ENCODE measurements at places on chromosomes 6 and 20. TPM values are rescaled to one million over a fixed set of nuclear protein-coding genes. Genes with fewer than 3 reads are reported as not detected.

MED23 gene
- total RNA-seq = 26.5 TPM

PPT2 gene
- 19.9 TPM for total RNA-seq

SLC44A4 gene
- total RNA-seq = 988 TPM

RAB5IF gene
- 165 TPM for total RNA-seq

SLC2A10 gene
- total RNA-seq = 29.6 TPM

IFT52 gene
- 19.2 TPM for total RNA-seq

DLL1 gene
- 26.6 TPM for total RNA-seq

NFS1 gene
- 31.5 TPM for total RNA-seq

CPXM1 gene
- 0.24 TPM for total RNA-seq

SRC gene
- total RNA-seq = 117 TPM

HECA gene
- total RNA-seq = 42.1 TPM

BPI gene
- total RNA-seq = not detected

GRCh38 chr6:35302604-35303241, 5.1 kb downstream of the DEF6 start:
- peak; percentile 84 for DNase-seq

DNA sequence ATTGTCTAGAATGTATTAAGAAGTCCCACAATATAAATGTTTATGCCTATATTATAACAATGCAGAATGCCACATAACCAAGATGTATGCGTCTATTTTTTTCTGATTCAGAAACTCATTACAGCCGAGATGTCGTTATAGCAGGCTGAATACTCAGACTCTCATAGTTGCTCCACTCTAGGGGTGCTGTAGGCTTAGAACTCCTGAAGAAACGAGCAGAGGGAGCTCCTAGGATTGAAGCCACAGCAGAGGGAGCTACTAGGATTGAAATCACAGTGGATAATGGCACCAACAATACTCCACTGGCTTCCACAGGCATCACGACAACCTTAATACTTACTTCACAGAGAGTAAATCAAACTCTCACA, 208.9 kb downstream of the KIF16B start:
- no peak for DNase-seq

DNA sequence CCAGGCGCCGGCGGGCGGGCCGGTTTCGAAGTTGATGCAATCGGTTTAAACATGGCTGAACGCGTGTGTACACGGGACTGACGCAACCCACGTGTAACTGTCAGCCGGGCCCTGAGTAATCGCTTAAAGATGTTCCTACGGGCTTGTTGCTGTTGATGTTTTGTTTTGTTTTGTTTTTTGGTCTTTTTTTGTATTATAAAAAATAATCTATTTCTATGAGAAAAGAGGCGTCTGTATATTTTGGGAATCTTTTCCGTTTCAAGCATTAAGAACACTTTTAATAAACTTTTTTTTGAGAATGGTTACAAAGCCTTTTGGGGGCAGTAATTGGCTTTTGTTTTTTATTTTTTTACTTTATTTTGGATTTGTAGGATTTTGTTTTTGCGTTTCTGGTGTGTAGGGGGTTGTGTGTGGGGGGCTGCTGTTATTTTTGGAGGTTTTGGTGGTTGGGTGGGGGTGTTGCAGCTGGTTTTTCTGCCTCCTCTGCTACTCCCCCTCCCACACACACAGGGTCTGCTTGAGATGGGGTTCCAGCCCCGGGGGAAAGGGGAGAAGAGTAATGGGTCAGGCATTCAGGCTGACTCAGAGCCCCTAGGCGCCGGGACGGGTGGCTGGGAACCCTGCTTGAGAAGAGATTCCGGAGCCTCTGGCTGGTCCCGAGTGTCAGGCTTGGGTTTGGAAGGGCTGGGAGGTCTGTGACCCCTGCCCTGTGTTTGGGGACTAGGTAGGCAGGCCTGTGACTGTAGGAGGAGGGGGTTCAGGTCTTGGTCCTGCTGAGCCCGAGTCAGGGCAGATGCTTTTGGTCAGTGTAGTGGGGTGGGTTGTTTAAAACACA, 2.0 kb downstream of the CEBPB start:
- peak; percentile 89 for DNase-seq

DNA sequence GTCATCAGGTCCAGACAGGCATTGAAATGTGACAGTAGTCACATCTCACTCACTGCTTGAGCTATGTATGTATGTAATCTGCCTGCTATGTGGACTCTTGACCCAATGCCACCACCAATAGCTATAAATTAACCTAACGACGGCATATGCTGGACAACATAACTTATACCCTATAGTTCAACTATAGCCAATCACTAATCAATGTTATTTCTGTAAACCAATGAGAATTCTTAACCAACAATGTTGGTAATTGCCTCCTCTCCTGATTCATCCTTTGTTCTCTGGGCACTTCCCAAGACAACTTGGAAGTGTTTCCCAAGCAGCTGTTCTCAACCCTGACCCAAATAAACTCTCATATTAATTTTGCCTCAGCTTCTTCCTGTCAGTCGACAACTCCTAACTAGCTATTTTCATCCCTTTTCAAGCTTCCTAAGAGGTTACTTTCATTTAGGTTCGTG, 24.1 kb upstream of the SERPINB1 start:
- no peak for DNase-seq

- no peak for DNase-seq
Measured at GRCh38 chr20:46299078-46299477, 9.2 kb downstream of the CDH22 start.

DNA sequence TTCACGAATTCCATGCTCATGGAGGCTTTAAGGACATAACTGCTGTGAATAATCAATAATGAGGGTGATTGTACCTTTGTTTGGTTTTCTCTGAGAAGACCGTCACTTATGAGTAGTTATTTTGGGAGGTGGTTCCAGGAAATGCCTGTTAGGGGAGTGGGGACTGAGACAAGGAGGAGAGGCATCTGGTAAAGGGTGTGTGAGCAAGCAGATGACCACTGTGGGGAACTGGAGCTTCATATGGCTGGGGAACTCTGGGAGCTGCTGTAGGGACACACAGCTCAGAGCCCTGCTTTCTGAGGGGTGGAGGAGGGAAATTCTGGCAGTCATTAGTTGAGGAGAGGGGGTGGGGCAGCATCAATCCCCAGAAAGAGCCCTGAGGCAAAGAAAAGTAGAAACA, 71.3 kb upstream of the TINAG start:
- no peak for DNase-seq

GRCh38 chr6:166467436-166468000, 84.8 kb upstream of the MPC1 start:
- no peak for DNase-seq

DNA sequence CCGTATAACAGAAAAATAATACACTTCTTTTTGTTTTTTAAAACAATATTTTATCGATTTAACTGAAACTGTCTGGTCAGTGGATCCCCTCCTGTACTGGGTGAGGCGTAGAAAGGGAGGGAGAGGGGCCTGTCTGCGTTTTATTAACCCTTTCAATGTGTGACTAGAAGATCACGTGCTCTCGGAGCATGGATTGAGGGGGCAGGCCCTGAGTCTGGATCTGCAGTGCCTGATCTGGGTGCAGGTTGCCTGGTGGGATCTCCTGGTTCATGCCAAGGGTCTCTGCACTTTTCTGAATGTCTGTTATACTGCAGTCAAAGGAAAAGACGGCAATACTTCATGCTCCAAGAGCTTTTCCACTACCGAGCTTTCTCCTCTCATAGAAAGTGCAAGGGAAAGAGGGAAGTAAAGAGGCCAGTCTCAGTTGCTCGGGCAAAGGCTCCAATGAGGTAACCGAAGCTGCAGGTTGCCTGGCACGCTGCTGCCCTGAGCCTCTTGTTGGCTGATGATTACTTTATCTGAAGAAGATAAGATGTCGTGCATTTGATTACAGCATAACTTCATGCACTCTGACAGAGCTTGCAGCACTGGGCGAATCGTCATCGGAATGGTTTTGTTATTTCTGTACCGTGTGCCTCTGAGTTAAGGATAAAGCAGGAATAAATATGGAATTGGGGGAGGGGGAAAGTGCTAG, 167.5 kb upstream of the PMEPA1 start:
- no peak for DNase-seq

DNA sequence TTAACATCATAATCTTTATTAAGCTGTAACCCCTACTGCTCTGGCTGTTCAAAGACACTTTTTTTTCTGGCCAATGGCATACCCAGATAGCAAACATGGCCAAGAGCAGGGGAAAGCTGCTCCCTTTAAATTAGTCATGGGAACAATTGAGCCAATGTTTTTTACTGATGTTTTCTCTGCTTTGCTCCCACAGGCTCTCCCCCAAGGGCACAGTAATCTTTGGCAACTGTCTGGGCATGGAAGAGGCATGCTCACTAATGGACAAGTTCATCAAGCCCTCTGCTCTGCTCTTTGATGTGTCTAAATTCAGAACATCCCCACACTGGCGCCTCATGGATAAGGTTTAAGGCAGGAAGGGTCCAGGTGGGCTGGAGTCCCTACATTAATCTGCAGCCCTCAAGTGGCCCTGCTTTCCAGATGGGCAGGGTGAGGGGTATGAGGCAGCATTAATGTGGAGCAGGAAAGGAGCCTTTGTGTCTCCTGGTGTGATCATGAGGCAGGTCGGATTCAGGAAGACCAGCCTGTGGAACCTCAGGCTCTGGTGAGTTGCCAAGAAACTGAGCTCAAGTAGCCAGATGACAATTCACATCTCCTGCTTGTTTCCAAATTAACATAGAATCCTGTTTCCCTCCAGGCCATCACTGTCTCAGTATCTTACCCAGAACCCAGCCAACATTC, 227.0 kb upstream of the CST7 start:
- no peak for DNase-seq

DNA sequence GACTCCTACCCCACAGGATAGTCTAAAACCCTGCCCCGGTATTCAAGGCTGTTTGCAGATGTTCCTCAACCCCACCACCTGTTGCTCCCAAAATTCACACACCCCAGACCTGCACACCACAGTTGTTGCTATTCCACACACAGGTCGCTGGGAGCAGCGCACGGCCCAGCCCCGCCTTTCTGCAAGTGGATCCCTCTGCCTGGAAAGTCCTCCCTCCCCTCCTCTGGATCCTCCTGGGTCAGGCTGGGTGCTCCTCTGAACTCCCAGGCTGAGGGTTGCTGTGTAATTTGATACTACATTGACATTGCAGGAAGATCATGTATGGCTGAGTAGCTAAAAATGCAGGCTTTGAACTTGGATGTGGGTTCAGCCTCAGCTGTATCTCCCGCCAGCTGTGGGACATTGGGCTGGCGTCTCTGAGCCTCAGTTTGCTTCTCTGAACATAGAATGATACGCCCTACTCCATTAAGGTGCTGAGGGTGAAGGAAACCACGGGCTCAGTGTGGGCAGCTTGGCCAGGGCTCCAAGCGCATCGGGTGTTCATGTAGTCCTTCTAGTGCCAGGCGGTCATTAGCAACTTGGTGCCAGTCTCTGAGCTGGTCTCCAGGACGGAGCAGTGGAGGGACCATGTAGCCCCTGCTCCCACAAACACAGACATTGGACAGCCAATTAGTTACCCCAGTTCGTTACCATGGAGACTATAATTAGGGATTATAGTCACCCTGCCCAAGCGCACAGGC, 13.9 kb upstream of the CCN5 start:
- DNase-seq = no peak

DNA sequence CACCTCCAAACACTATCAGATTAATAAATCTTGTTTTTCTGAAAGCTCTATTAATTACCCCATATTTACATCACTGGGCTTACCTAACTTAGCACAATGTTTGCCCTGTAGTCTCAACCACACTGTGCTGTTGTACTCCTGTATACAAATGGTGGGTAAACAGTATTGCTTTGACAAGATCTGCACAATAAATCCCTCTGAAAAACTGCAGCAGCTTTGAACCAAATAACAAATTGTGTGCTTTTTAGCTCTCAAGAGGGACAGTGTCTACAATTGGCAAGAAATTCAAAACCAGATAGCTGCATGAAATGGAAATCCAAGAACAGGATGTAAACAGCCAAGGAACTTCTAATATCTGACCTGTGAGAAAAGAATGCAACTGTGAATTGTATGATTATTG, 10.4 kb downstream of the KIF6 start:
- no peak for DNase-seq

DNA sequence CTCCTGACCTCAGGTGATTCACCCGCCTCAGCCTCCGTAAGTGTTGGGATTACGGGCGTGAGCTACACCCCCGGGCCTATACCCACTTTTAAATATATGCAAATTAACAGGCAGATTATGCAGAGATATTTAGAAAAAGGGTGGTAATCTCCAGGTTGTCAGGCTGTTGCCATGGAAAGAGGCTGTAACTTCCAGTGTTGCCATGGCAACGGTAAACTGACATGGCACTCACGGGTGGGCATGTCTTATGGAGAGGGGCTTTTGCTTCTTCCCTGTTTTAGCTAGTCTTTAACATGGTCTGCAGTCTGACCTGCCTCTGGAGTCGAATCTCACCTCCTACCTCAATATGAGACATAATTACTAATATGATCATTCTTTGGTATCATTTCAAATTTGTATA, 44.9 kb downstream of the ZNF334 start:
- no peak for DNase-seq

- no peak for DNase-seq
Measured at GRCh38 chr6:160791981-160792418, 90.0 kb downstream of the PLG start.

DNA sequence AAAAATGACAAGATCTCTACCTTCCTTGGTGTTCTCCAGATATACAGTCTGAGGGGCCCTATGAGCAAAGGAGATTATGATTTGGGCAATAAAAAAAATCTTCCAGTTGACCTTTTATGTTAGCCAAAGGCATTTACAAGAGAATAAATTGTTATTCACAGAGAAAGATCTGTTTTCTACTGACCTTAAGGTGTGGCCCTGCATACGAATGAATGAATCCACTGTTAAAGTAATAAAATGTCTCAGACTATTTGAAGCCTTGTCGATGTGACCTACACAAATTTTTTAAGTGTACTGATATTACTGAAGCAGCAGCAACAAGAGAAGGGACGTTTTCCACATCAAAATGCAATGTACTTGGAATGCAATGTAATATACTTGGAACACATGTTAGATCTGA, 95.9 kb upstream of the SSTR4 start:
- no peak for DNase-seq

- DNase-seq = no peak
Measured at GRCh38 chr6:155219858-155220301, 43.9 kb upstream of the CLDN20 start.

- no peak for DNase-seq
Measured at GRCh38 chr6:11366183-11366933, 133.9 kb upstream of the NEDD9 start.

- DNase-seq = no peak
Measured at GRCh38 chr20:25573288-25574251, 11.8 kb downstream of the NINL start.

DNA sequence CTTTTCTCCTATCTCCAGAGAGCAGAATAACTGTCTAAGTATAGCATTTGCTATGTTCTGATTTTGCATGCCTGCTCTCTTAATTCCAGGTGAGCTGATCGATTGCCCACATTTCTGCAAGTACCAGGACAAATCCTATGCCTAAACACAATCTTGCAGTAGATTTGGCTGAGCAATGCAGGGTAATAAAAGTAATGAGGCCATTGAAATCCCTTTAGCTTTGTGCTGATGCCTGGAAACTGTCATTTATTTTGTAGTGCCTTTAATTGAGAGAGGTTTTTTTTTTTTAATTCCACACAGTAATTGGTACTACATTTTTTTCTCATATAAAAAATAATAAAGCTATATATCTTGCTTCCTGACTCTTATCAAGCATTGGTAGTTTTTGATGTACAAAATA, 252.3 kb downstream of the NKAIN2 start:
- no peak for DNase-seq

GRCh38 chr6:69289689-69290495, 506.9 kb downstream of the LMBRD1 start:
- no peak for DNase-seq
